Muscle of leg (tissue), 16 donors: ENCODE measurements at places on chromosomes 11 and 22. TPM values are rescaled to one million over a fixed set of nuclear protein-coding genes. Genes with fewer than 3 reads are reported as not detected.

- H3K36me3 ChIP-seq: no peaks in the 10 kb centered on the region
- H3K4me3 ChIP-seq: no peak overlapping the region
- peak overlapping the region; percentile 37 for H3K27ac ChIP-seq
- peaks cover 4% of the 10 kb centered on the region for H3K4me1 ChIP-seq
- no peaks in the 10 kb centered on the region for H3K27me3 ChIP-seq
Observed at GRCh38 chr11:116980136-116980793, 118.0 kb downstream of the SIK3 start.

The KCNJ4 gene
- total RNA-seq: 0.27 TPM

The SCN3B gene
- total RNA-seq: 12.8 TPM

The KRTAP5-11 gene
- not detected for total RNA-seq

The F2 gene
- total RNA-seq: 0.13 TPM

The KRTAP5-10 gene
- not detected for total RNA-seq
